ENCODE measurements at places on chromosomes 7 and 10.

DNA sequence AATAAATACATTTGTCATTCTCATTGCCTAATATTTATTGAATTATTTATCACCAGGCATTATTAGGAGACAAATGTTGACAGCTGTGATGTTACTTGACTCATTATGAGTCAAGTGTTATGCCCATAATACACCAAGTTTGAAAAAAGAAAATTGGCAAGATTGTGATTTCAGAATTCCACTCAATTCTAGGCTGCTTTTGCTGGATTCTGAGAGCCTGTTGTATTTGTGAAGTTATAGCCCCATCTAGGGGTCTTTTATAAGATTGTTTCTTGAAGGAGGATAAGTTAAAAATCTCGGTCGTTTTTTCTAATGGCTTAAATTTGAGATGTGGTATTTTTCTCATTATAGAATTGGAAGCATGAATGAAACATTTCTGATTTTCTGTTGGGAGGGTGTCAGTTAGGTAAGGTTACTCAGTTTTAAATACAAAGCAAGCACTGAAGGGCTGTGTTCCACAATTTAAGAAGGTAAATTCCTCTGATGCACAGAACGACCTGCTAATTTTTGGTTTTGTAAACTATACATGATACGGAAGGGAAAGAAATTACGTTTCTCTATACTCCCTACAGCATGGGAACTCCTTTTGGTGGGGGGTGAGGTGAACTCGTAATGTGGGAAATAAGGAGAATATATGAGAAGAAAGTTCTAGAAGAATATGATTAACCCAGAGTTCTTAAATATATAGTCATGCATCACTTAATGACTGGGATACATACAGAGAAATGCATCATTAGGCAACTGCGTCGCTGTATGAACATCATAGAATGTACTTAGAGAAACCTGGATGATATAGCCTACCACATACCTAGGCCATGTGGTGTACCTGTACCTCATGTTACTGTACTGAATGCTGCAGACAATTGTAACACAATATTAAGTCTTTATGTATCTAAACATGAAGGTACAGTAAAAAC is 2.6 kb downstream of the STK31 start:
- DNase-seq: peak; percentile 41

DNA sequence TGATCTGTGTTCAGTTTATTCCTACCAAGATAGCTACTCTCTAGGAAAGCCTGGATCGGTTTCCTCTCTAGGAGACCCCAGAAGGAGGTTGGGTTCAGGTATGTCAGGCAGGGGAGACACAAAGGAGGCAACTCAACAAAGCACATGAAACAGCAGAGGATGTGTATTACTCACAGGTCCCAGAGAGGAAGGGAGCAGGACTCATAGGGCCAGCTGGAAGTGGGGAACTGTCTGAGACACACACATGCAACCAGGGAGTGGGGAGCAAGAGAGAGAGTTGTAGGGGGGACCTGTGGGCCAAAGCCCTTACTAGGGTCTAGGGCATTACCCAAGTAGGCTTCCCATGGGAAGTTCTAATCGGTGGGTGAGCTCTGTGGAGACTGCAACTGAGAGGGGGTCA is 10.2 kb upstream of the NRP1 start:
- DNase-seq: no peak

GRCh38 chr7:16266877-16267276 is 154.5 kb downstream of the CRPPA start:
- no peak for DNase-seq

GRCh38 chr7:81005254-81005653 is 86.4 kb upstream of the SEMA3C start:
- DNase-seq: no peak

DNA sequence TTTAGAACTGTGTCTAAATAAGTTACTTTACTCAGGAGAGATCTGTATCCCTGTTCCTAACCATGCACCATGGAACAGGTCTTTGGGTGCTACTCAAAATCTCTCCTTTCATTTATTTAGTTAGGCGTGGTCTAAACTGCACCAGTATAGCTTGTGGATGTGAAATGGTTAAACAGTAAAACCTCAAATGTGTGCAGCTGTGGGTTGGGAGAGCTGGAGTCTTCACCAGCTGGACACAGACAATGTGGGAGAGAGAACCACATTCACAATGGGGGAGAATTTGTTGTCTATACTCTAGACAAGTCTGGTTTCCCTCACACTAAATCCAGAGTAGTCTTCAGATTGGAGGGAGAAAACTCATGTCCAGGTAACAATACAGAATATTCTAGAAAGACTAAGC is 31.2 kb upstream of the IKZF1 start:
- DNase-seq: no peak

DNA sequence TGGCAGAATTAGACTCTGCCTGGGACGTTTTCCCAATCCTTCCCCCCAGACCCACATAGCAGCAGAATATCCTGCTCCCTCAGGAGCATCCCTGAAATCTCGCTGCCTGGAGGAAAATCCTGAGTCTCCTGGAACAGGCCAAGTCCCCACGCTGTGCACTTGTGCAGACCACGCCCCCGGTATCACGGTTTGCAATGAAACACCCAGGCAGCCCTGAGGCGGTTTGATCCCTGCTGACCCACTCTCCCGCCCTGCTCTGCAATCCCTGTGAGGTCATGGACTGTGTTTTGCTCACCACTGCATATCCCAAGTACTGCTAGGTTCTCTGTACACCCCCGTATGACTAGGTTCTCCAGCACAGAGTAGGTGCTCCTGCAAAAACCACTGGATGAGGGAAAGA is 411.8 kb upstream of the MGMT start:
- DNase-seq: no peak
